Endodermal cell (in vitro differentiated cells): ENCODE measurements at places on chromosomes 3 and 15. TPM values are rescaled to one million over a fixed set of nuclear protein-coding genes. Genes with fewer than 3 reads are reported as not detected.

GRCh38 chr3:162994165-162994564 is 1497.6 kb downstream of the OTOL1 start:
- DNase-seq, result no peak

DNA sequence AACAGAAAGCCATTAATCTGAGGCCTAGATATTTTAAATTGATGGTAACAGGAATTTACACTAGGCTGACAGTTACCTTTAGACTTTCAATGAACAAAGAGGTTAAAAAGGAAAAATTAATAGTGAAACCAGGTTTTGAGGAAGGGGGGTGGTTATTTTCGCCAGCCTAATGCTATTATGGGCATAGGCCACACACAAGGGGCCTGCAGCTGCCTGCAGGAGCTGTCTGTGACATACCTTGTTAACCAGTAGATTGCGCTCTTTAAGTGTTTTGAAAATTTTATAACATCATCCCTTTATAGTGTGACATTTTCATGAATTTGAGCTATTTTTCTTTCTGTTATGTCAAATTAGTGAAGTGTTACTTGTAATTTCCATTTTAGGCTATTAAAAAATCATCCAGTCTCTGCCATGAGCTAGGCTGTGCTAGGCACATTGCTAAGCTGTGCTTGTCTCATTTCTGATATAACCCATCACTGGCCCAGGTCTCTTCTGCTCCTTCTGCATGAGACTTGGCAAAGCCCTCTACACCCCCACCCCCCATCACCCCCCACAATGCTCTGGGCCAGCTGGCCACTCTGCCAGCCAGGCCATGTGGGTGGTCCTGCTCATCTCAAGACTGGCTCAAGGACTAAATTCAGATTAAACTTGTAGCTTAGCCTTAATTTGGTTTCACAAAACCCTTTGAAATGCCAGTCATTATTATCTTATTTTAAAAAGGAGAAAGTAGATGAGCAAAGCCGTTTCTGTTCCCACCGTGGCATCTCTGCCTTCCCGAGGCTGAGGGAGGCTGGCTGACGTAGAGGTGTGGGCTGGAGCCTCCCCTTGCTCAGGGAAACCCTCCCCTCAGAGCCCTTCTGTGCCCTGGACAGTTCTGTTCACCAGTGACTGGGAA is 48.4 kb upstream of the SEC22A start:
- DNase-seq, result no peak

DNA sequence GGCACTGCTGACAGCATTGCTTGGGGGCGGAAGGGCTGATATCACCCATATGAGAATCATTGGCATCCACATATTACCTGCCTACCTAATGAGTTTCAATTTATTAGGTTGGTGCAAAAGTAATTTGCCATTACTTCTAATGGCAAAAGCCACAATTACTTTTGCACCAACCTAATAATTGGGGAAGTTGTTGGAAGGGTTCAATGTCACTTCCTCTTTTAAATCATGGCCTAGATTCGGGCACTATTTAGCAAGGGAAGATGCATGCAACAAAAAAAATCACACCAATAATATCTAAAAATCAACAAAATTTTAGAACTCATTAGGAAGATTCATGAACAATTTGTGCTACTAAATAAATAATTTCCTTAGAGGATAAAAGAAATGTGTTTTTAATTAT is 56.0 kb upstream of the AGTR1 start:
- no peak for DNase-seq

- DNase-seq, result no peak
Measured at GRCh38 chr3:152621967-152622810, 212.7 kb upstream of the P2RY1 start.

Gene ACSBG1
- 0.27 to 0.86 TPM in 2 of 3 replicates, not detected in the other for total RNA-seq

Gene CNOT10
- 53.6 to 66.7 TPM (median 57.3 TPM) in 3 replicates for total RNA-seq

DNA sequence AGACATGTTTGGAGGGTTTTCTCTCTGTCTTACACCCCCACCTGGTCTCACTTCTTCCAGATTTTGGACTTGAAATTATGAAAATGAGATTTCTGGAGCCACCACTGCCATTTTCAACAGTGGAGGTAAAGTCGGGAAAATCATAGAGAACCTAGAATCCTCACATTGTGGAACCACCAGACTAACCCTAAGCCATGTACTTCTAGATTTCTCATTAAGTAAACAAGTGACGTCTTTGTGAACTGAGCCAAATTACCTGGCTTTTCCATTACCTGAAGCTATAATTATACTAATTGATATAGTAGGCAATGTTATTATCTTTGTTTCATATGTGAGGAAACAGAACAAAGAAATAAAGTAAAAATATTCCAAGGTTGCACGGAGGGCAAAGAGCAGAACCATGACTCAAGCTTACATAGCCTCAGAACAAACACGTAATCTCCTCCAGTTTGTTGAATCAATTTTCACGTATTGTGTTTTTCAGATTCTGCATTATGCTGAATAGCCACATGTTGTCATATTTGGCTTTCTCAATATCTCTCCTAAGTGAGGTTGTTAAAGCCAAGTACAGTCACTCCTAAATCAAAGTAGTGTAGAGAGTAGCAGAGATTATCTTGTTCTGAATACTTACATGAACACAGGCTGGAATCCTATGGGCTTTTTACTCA is 101.3 kb upstream of the CMC1 start:
- no peak for DNase-seq

Gene CCDC39
- 0.12 to 1.1 TPM (median 0.32 TPM) in 3 replicates for total RNA-seq

DNA sequence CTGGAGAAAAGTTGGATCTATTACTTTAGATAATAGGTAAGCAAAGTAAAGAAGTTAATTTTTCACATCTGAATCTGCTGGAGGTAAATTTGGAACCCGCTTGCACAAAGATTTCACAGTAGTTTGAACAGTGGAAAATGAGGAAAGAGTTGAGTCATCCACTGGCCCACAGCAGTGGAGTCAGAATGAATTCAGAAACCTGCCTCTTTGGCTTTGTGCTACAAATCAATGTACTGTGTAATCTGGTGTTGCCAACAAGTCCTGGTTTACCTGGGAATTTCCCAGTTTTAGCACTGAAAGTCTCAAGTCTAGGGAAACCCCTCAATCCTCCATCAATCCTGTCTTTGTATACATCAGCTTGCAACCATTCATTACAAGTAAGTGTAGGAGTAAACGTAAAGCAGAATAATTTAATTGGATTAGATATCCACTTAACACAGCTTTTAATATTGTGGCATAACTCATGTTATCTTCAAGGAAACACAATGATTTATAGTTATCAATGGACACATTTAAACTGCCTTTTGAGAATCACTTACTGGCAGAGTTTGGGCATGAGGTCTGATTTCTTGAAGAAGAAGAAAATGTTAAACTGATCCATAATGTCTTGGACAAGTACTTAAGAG is 100.6 kb downstream of the DCLK3 start:
- DNase-seq, result no peak
